ENCODE measurements at places on chromosomes 13 and 19.

GRCh38 chr13:56718791-56719190, 421.9 kb upstream of the PRR20A start:
- no peak for DNase-seq

DNA sequence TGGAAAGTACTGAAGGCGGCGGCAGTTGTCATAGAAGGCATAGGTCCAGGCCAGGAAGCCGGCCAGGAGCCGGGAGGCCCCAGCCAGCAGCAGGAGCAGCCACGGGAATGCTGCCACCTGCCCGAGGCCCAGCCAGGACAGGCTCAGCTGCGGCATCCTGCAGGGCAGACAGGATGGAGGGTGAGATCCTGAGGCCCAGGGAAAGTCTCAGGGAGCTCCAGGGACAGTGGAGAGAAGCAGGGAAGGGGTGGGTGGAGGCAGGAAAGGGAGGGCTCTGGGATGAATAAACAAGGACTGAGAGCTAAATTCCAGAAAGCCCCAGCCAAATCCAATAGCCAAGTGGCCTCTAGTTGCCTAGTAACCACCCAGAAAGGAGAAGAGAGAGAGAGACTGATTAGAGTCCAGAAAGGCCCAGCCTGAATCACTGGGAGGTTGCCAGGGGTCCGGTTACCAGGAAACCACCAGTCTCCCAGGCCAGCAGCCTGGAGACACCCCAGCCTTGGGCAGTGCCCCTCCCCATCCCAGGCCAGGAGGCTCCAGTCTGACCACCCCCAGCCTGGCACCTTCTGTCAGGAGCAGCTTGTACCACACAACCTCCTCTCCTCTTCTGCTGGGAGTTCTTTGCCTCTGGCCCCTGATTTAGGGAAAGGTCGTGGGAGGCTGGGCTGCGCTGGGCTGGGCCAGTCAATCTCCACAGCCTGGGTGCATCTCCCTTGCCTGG, 7.5 kb upstream of the OR10H5 start:
- no peak for DNase-seq

DNA sequence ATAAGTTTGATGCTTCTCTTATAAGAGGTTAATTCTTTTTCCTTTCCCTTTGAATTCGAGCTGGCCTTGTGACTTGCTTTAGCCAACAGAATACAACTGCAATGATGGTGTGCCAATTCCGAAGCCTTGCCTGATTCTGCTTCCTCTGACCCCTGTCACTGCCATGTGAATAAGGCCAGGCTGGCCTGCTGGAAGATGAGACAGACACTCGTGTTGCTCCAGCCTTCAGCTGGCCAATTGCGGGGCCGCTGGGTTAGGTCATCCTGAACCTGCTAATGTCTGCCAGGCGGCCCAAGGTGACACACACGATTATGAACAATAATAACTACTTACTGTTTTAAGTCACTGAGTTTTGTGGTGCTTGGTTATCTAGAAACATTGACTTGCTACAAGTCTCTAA, 352.0 kb downstream of the MYO16 start:
- no peak for DNase-seq

DNA sequence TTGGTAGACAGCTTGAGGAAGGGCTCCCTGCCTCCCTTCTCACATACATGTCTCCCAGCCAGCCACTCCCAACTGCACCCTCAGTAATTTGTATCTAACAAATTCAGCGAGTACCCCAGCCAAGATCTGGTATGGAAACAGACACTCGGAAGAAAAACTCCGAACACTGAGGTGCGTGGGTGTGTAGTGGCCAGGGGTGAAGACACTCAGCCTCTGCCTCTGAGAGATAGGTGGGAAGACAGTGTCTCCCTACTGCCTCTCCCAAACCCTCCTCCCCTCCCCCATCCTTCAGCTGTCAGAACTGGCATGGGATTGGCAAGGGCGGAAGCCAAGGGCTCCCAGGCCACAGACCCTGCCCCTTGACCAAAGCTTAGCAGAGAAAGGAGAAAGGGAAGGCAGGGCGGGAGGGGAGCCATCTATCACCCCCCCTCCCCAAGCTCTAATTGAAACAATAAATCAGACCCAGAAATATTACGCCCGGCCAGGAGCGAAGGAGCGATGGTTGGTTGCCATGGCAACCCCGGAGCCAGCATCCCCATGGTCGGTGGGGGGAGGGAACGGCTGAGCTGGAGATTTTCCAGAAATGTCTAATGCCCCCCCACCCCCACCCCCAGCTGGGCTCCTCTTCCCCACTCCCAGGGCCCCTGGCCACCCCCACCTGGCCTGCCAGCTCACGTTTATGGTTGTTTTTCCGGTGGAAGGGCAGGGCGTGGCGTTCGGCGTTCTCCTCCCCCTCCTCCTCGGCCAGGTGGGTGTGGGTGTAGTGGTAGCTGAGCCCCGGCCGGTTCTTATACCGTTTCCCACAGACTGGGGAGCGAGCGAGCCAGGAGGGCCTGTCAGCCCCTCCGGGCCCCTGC, 7.0 kb downstream of the DPF1 start:
- no peak for DNase-seq

- no peak for DNase-seq
These were observed at the start of gene GDF15 for GRCh38 chr19:18385675-18386542. TSS of gene GDF15 (plus strand) at chr19:18386158. CDS start at chr19:18386190, 32 bp downstream.

DNA sequence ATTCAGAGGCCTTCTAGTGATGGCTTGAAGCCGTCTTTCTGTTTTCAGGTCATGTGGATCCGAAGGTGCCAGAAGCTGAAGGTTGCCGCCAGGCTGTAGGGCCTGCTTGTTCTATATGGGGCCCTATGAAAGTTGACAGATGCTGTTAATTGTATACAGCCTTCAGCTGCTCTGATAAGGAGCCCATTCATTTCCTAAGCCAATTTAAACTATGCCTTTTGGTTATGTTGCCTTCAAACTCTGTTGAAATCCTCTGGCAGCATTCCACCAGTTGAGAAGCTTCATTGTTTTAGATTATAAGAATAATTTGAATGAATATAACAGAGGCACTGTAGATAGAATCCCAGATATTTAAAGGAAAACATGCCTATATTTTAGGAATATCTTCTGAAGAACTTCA, 34.4 kb downstream of the RAP2A start:
- DNase-seq, result no peak

DNA sequence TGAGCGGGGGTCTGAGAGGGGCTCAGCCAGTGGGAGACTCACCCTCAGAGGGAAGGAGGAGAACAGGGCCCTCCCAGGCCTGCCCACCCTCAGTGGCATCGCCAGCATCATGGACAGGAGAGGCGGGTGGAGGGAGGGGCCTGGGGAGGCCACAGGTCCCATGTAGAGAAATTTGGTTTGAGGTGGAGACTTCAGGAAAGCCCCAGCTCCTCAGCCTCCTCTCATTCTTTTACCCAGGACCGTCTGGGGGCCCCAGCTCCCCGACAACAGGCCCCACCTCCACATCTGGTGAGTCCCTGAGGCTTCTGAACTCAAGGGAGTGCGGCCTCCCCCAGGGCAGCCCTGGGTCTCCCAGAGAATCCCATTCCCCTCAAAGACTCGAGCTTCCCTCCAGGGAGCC, 3.1 kb downstream of the LILRB1 start:
- no peak for DNase-seq

DNA sequence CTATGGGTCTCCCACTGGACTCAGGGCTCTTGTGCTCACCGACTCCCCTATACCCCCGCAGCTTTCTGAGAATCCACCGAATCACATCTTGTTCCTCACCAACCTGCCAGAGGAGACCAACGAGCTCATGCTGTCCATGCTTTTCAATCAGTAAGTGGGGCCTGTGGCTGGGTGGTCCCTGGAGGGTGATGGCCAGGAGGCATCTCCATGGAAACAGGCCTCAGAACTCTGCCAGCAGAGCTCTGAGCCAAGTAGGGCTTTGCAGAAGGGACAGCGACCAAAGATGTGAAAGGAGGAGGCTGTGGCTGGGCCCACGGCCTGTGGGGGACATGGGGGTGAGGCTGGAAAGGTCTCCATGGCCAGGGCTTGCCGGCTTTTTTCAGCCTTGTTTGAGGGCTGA, 11.8 kb upstream of the MIA start:
- DNase-seq, result no peak

DNA sequence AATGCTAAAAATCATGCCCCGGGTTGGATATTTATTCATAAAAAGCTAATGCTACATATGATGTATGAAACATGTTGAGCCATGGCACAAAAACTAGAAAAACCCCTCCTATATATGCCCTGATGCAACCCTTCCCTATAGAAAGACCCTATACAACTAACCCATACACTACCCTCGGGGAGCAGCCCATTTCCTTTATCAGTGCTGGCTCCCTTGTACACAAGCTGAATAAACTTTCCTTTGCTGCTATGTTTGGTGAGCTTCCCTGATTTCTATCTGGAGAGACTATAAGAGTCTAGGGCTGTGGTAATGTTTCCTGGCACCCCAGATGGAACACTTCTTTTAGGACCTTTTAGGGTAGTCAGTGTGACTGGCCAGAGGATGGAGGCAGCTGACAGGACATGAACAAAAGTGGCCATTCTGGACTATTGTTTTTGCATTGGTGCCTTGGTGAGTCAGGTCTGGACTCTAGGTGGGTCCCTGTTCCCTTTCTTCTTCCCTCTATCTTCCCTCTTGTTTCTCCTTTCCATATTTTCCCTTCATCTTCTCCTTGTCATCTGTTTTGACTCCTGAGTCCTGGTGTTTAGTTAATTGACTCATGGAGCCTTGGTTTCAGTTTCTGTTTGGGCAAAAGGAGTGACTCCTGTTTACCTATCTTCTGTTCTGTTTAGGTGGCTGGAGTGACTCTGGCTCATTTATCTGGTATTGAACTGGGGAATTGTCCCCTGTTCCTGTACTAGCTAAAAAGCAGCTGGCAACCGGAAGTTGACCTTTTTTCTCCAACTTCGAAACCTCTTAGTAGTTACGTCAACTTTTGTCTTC, 1321.8 kb upstream of the PCDH9 start:
- DNase-seq, result no peak

GRCh38 chr13:51931606-51932005, 69.8 kb downstream of the CCDC70 start:
- no peak for DNase-seq

DNA sequence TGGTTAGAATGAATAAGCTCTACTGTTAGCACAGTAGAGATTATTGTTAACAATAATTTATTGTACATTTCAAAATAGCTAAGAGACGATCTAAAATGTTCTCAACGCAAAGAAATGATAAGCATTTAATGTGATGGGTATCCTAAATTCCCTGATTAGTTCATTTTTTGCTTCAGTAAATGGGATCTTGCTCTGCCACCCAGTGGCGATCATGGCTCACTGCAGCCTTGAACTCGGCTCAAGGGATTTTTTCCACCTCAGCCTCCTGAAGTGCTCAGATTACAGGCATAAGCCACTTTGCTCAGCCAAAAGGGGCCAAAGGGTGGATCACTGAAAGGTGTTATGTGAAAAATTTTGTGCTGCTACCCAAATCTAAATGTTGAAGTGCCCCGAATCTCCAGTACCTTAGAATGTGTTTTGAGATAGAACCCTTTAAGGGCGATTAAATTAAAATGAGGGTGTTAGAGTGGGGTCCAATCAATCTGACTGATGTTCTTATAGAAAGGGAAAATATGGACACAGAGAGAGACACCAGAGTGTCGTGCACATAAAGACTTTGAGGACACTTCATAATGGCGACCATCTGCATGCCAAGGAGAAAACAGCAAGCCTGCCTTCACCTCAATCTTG, 31.5 kb upstream of the ZNF766 start:
- no peak for DNase-seq

- DNase-seq, result no peak
These were observed 1.1 kb downstream of the NAXD start for GRCh38 chr13:110616103-110617101.

- no peak for DNase-seq
These were observed 74.6 kb downstream of the CBY2 start for GRCh38 chr13:45776748-45777147.

DNA sequence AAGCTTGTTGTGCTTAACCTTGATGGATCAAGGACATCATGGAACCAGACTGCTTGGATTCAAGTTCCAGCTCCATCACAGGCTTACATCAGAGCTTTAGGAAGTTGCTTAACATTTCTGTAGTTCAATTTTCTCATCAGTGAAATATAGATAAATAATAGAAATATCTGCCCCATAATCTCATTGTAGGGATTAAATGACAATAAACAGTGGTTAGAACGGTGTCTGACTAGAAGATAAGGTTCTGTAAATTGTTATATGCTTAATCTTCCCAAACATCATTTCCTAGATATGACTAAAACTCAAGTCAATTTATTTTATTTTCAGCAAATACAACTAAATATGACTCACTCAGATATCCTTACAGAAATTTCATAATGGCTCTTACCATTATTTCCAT, 83.5 kb downstream of the SLITRK1 start:
- no peak for DNase-seq

DNA sequence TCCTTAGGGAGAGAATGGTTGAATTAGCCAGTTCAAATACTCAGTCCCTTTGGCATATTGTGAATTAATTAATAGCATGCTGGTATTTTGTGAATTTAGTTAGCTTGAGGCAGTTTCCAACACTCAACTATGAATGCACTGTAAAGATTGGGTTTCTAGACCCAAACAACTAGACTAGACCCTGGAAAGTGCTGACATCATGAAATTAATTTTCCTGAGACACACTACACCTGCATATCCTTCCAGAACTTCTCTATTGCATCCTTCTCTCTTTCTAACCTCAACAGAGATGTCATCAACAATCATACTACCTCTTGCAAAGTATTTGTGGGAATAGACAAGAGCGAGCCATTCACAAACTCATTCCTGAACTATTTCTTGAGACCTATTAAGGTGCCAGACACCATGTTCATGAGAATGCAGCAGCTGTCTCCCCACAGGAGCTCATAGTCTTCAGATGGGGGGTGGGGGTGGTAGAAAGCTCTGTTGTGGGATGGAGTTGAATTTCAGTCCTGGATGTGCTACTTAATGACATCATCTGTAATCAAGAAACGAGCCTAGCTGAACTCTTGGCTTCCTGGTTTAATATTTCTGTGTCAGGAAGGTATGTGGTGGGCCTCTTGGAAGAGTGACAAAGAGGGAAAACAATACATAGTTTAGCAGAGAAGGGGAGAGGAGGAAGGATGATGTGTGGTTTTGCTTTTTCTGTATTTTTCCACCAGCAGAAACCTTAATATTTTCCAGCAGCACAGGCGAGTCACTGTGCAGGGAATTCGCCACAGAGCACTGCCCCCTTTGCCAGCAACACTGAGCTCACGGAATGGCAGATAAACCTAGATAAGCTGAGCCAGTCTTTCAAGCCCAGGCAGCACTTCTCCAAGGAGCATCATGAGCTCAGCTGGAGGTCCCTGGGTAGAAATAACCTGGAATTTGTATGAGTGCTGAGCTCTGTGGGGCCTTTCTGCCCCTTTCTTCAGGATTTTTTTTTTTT, 53.1 kb upstream of the CYSLTR2 start:
- no peak for DNase-seq
